ENCODE measurements at places on chromosomes 5 and 9. TPM values are rescaled to one million over a fixed set of nuclear protein-coding genes. Genes with fewer than 3 reads are reported as not detected.

Gene GPRIN1
- total RNA-seq = 2.9 TPM

Gene LCN6
- total RNA-seq = not detected

Gene VAV2
- 26.5 TPM for total RNA-seq

Gene PTPA
- 202 TPM for total RNA-seq

Gene NMUR2
- total RNA-seq = not detected

Gene FOXD1
- 6.8 TPM for total RNA-seq

Gene CARTPT
- not detected for total RNA-seq

Gene CACNA1B
- total RNA-seq = 0.07 TPM

Gene ADGRD2
- total RNA-seq = not detected

Gene TUSC1
- 9.4 TPM for total RNA-seq

Gene SV2C
- not detected for total RNA-seq

Gene SYK
- total RNA-seq = not detected

Gene ARHGAP26
- total RNA-seq = 7.4 TPM

Gene PCDHA12
- total RNA-seq = 0.33 TPM

Gene GPR151
- not detected for total RNA-seq

Gene STPG3
- total RNA-seq = not detected

Gene ALDH7A1
- 37.1 TPM for total RNA-seq

Gene RBM18
- 12.6 TPM for total RNA-seq

Gene DAPK1
- 31.8 TPM for total RNA-seq

Gene ENG
- 100 TPM for total RNA-seq

Gene PCDHGB5
- total RNA-seq = 34.3 TPM

Gene MACROH2A1
- total RNA-seq = 148 TPM

Gene TCF7
- total RNA-seq = 0.40 TPM

Gene ZDHHC11B
- total RNA-seq = not detected

Gene EPB41L4A
- total RNA-seq = 7.3 TPM

Gene ZNG1E
- 18.7 TPM for total RNA-seq

Gene ANKRD18B
- total RNA-seq = 1.3 TPM

Gene FGF18
- total RNA-seq = not detected

Gene C5orf58
- not detected for total RNA-seq

Gene DMRTA1
- total RNA-seq = 0.66 TPM

Gene DNM1
- 1.9 TPM for total RNA-seq

Gene SIGMAR1
- total RNA-seq = 72.6 TPM

Gene SPATA31D4
- not detected for total RNA-seq

Gene WDR36
- 69.1 TPM for total RNA-seq

Gene ADRB2
- 1.2 TPM for total RNA-seq

Gene NCS1
- total RNA-seq = 91.2 TPM

Gene TYRP1
- 2.5 TPM for total RNA-seq

Gene WDR38
- total RNA-seq = not detected

Gene RMRP
- total RNA-seq = 22,749 TPM

Gene PCDHGB6
- 4.8 TPM for total RNA-seq

Gene C9orf152
- not detected for total RNA-seq

Gene PCDHGA8
- 4.0 TPM for total RNA-seq

Gene EIF4E1B
- total RNA-seq = not detected

Gene PCDHA1
- not detected for total RNA-seq

Gene CHSY3
- total RNA-seq = 41.9 TPM

Gene ANKRD31
- under 0.01 TPM for total RNA-seq

Gene SLC4A9
- 0.07 TPM for total RNA-seq

Gene CCL21
- not detected for total RNA-seq

Gene JAKMIP2
- 0.13 TPM for total RNA-seq

Gene ACOT12
- total RNA-seq = 1.1 TPM

Gene DMRT3
- total RNA-seq = not detected

Gene PDZD2
- total RNA-seq = 0.46 TPM

Gene SPATA9
- 0.30 TPM for total RNA-seq

Gene NXNL2
- 1.3 TPM for total RNA-seq

Gene SPINK13
- total RNA-seq = not detected
